ENCODE measurements at places on chromosomes 7 and 10. TPM values are rescaled to one million over a fixed set of nuclear protein-coding genes. Genes with fewer than 3 reads are reported as not detected.

GRCh38 chr10:104109908-104110662, 11.9 kb upstream of the SFR1 start:
- no peak overlapping the region for H3K4me3 ChIP-seq
- H3K27ac ChIP-seq: no peak overlapping the region
- no peaks in the 10 kb centered on the region for H3K27me3 ChIP-seq
- no peaks in the 10 kb centered on the region for H3K36me3 ChIP-seq
- DNase-seq: no peak

The PDSS1 gene
- 23.0 TPM for total RNA-seq

The FKBP9 gene
- 124 TPM for total RNA-seq

- H3K27me3 ChIP-seq: no peaks in the 10 kb centered on the region
- H3K27ac ChIP-seq: no peak overlapping the region
- H3K36me3 ChIP-seq: no peaks in the 10 kb centered on the region
Observed at GRCh38 chr10:58642916-58643428, 130.3 kb downstream of the BICC1 start.

- no peaks in the 10 kb centered on the region for H3K36me3 ChIP-seq
- peak overlapping the region; percentile 95 for H3K4me3 ChIP-seq
- DNase-seq: peak; percentile 28
- peak overlapping the region; percentile 99 for H3K27ac ChIP-seq
- H3K27me3 ChIP-seq: peaks cover 9% of the 10 kb centered on the region
Observed at GRCh38 chr10:119207713-119208552, 562 bp downstream of the GRK5 start.

- no peaks in the 10 kb centered on the region for H3K36me3 ChIP-seq
- no peak for DNase-seq
- no peaks in the 10 kb centered on the region for H3K27me3 ChIP-seq
- H3K4me1 ChIP-seq: peaks cover 27% of the 10 kb centered on the region
- H3K4me3 ChIP-seq: no peak overlapping the region
Observed at GRCh38 chr10:79131836-79132631, 63.3 kb downstream of the ZMIZ1 start.

The TMEM176B gene
- 249 TPM for total RNA-seq
